ENCODE measurements at places on chromosomes 13 and 19.

- no peak for DNase-seq
These were observed 36.7 kb upstream of the SERP2 start for GRCh38 chr13:44336934-44337333.

DNA sequence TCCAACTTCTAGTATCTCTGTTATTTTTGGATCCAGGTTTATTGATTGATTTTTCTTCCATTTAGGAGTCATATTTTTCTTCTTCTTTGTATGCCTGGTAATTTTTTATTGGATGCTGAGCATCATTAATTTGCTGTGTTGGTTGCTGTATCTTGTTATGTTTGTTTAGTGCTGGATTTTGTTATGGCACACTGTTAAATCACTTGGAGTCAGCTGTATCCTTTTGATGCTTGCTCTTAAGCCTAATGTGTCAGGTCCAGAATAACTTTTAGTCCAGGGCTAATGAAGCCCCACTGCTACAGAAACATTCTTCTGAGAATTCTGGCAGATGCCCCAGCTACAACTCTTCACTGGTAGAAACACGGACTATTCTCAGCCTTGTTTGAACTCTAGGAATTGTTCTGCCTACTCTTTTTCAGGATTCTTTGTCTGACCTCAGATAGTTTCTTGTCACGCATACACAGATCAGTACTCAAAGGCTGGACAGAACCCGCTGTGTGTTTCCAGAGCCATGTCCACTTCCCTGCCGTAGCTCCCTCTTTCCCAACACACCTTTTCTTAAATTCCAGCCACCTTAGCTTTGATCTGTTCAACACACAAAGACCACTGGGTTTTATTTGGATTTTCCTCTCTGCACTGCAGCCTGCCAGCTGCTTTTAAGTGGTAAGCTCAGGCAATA, 137.1 kb upstream of the WASF3 start:
- DNase-seq = no peak

GRCh38 chr13:21917086-21918015, 246.5 kb downstream of the FGF9 start:
- no peak for DNase-seq

DNA sequence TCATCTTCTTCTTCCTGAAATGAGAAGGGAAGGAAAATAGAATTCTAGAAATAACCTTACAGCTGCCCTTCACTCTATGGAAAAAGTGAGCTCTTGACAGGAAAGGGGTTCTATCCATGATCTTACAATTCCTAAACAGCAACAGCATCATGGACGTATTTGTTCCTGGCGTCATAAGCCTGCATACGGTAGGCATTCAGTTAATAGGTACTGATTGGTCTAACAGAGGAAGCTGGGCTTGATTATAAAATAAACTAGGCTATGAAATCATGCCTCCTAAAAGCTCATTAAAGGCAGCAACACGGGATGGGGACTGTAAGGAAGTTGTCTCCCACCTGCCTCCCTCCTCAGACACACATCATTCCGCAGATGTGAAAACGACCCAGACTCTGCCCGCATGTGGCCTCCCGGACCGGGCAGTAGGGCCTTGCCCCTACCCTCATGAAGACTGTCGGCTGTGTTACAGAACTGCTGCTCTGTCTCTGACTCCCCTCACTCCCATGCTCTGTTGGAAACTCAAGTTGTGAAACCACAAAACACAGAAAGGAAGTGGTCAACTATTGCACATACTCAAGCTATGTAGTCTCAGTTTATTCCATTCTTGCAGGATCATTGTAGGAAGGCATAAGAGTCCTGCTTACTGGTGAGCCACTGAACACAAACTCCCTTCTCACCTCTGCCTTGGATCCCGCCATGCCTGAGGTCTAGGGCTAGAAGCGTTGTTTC, 129.8 kb downstream of the DLEU7 start:
- no peak for DNase-seq

DNA sequence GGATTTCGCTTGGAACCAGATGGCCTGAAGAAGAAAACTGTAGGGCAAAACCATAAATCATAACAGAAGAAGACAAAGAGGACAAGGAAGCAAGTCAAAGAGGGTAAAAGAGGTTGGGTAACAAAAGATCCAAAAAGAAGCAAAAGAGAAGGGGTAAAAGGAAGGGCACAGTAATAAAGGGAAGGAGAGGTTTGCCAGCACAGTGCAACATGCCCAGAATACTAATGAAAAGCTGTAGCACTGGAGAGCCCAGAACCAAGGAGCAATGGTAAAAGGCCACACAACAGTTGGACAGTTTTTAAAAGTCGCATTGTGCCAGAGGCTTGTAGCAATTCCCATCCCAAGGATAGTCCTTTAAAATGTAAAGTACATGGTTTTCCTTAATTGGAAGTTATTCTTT, 506.6 kb downstream of the PCDH9 start:
- DNase-seq = no peak

DNA sequence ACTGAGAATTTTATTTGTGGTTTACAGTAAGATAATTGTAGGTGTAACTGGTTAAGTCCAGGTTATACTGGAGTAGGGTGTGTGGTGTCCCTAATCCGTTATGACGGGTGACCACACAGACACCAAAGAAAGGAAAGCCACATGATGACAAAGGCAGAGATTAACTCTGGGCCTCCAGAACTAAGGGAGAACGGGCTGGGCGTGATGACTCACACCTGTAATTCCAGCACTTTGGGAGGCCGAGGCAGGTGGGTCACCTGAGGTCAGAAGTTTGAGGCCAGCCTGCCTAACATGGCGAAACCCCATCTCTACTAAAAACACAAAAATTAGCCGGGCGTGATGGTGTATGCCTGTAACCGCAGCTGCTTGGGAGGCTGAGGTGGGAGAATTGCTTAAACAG, 10.2 kb upstream of the FUT2 start:
- DNase-seq = no peak

- DNase-seq = no peak
These were observed 34.3 kb upstream of the TNFSF11 start for GRCh38 chr13:42539670-42540069.
